Prostate gland (tissue), 2 donors: ENCODE measurements at places on chromosomes 12 and 14. TPM values are rescaled to one million over a fixed set of nuclear protein-coding genes. Genes with fewer than 3 reads are reported as not detected.

- DNase-seq, result no peak
Measured at GRCh38 chr12:53289891-53290290, 5.5 kb upstream of the PFDN5 start.

The TSPAN8 gene
- total RNA-seq, result 240 TPM

The CABP1 gene
- 0.23 TPM for total RNA-seq

DNA sequence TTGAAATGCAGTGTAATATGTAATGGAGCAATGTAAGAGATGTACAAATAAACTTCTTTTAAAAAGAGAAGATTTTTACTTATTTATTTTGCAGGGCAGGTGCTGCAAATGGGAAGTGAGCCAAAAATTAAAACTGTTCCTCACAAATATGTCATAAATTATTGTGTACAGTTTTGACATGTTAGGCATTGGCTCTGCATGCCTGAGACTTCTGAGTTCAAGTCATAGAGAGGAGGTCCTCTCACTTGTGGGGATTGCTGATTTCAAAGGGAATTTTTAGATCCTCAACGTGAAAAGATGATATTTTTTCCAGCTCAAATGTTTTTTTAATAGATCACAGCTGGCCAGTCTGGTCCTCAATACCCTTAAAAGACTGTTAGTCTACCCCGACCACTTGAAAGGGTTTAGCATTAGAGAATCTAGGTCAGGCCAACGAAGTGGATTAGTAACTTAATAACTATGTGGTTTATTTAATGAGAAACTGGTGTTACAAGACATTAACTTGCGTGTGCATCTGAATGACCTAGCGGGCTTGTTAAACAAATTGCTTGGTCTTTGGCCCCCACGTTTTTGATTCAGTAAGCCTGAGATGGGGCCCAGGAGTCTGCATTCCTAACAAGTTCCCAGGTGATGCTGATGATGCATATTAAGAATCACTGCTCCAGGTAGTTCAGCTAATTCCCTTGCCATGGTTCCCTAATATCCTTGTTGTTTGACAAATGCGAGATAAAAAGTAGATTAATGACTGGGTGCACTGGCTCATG, 30.9 kb upstream of the WDR89 start:
- no peak for DNase-seq

DNA sequence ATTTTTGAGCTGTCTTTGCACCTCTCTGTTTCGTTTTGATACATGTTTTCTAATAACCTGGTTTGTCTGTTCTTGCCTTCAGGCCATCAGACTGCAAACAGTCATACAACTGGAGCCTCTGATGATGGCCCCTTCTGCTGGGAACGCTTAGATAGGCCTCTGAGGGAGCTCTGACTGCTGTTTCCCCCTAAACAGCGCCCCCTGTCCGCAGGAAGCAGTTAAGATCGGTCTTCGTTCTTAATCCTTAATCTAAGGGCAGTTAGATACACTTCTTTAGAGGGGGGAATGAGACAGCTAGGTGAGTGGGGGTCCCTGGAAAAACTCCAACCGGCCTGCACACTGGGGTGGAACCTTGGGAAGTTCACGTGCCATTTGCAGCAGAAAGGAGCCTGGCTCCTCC, 1338.8 kb upstream of the SEL1L start:
- DNase-seq, result no peak

GRCh38 chr12:132078190-132078589, 65.9 kb downstream of the DDX51 start:
- no peak for DNase-seq

- no peak for DNase-seq
Measured at GRCh38 chr14:104735830-104736642, 12.0 kb downstream of the ADSS1 start.

- DNase-seq, result no peak
Measured at GRCh38 chr12:94172031-94172430, 23.7 kb downstream of the PLXNC1 start.

DNA sequence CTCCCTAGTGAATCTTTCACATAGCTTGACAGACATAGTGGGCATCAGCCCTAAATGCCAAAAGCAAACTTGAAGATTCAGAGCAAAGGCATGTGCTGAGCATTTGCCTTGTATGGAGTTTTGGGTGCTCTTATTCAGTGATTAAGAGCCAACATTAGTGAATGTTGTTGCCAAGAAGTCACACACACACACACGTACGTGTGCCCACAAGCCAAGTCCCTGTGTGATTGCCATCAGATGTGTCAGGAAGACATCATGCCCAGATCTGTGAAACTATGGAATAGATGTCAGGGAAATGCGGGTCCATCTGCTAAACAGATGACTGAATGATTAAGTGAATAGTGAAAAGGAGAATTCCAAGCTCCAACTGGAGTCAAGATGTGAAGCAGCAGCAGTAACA, 149.0 kb downstream of the AKAP6 start:
- no peak for DNase-seq

- DNase-seq, result no peak
Measured at GRCh38 chr12:54036620-54037359, 3.9 kb downstream of the HOXC5 start.

DNA sequence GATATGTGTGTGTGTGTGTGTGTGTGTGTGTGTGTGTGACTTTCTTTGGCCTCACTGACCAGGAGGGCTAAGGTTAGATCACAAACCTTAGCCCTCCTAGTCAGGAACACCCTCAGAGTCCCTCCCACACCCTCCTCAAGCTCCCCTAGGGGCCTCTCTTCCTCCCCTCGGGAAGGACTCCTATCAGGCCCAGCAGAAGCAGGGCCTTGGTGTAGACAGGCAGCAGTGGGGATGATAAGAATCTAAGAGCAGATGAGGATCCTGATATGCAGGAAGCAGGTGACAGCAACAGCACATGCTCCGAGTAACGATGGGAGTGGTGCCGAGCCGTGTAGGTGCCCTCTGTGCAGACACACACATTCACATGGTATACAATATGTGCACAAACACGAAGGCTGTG, 20.7 kb downstream of the PLEK2 start:
- DNase-seq, result no peak

DNA sequence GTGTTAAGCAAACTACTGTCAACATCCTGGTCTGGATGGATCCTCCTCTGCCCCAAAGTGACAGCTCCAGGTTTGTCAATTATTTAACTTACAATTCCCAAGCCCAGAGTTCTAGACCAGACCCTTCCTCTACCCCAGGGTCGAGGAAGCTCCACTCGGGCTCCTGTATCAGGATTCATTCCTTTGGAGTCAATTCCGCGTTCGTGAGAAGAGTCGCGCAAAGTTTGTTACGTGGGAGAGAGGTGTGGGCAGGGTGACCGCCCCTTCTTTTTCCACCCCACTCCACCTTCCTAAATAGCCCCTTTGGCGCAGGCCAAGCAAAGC, 479 bp downstream of the SEL1L start:
- DNase-seq, result no peak

DNA sequence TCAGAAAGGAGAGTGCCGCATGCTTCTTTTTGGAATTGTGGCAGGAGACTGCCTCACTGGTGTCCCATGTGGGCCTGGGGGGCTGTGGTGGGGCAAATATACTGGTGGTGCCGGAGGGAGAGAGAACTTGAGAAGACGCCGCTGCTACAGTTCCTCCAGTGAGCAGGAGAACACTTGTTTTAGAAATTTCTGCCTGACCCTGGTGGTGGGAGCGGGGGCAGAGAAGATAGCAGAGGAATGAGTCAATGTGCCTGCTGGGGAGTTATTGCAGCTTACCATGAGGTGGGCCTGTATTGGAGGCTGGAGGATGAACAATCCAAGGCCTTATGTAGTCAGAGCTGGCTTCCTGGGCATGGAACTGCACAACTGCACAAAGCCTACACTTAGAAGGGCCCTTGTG, 211.8 kb downstream of the SNAPC1 start:
- DNase-seq, result no peak

DNA sequence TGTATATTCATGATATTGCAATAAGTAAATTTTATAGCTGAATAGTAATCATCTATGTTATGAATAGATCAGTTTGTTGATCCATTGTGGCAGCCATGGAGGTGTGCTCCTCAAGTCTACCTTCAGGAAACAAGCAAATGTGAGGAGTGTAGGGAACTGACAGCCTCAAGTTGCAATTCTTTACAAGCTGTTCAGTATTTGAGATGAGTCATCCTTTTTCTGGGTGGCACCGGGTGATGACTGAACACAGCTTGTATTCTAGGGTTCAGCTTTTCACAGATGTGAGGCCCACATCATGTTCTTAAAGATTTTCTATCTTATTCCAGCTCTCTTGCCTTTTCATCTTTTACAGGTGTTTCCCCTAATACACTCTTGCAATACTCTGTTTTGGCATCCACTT, 452.4 kb downstream of the KCNH5 start:
- no peak for DNase-seq

- no peak for DNase-seq
Measured at GRCh38 chr14:99972748-99973466, 92.3 kb upstream of the EVL start.

DNA sequence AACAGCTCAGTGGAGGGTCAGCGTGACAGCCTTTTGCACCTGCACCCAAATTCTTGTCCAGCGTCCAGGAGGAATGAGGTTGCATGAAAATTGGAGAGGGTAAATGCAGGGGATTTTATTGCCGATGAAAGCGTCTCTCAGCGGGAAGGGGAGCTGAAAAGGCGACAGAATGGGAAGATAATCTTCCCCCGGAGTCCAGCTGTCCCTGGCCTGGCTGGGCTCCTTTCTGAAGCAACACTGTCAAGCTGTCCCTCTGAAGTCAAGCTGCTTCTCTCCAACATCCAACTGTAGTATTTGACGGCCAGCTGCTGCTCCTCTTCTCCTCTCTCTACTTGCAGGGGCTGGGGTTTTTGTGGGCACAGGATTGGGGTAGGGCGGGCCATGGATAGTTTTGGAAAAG, 32.7 kb downstream of the NOPCHAP1 start:
- DNase-seq, result no peak

DNA sequence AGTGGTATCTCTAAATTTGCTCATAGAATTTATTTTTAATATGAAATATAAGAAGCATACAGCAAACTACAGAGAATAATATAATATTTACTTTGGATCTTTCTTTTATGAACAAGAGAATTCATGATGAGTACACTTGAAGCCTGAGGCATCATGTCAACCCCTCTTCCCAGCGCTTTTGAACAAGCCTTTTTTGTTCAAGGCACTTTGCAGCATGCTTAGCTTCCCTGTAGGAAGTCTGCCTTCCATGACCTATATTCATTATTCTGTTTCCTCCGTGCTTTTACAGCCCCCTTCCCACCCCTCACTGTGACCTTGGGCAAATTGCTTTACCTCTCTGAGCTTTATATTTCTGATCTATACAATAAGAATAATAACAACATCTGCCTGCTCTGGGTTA, 41.6 kb downstream of the SCN8A start:
- peak; percentile 7 for DNase-seq

GRCh38 chr14:100776681-100777365, 49.1 kb upstream of the MEG3 start:
- DNase-seq, result no peak

- no peak for DNase-seq
Measured at GRCh38 chr14:75976826-75977581, 4.8 kb downstream of the TGFB3 start.

DNA sequence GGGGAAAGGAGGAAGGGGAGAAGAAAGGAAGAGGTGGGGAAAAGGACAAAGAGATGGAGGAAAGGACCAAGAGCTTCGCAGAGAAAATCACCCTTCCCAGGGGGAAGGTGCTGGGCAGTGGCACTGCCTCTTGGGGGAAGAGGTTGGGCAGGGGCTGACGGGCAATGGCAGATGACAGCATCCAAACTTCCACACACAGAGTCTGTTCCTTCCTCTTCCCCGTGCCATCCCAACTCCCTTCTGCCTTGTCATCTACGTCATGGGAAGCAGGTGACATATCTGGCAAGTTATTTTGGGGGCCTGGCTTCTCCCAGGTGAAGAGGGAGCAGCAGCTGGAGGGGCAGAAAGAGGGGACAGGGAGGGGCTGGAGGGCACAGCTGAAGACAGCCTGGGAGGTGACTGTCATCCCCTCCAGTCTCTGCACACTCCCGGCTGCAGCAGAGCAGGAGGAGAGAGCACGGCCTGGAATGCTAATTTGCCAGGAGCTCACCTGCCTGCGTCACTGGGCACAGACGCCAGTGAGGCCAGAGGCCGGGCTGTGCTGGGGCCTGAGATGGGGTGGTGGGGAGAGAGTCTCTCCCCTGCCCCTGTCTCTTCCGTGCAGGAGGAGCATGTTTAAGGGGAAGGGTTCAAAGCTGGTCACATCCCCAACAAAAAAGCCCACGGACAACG, 43.9 kb upstream of the IQSEC3 start:
- DNase-seq, result no peak

DNA sequence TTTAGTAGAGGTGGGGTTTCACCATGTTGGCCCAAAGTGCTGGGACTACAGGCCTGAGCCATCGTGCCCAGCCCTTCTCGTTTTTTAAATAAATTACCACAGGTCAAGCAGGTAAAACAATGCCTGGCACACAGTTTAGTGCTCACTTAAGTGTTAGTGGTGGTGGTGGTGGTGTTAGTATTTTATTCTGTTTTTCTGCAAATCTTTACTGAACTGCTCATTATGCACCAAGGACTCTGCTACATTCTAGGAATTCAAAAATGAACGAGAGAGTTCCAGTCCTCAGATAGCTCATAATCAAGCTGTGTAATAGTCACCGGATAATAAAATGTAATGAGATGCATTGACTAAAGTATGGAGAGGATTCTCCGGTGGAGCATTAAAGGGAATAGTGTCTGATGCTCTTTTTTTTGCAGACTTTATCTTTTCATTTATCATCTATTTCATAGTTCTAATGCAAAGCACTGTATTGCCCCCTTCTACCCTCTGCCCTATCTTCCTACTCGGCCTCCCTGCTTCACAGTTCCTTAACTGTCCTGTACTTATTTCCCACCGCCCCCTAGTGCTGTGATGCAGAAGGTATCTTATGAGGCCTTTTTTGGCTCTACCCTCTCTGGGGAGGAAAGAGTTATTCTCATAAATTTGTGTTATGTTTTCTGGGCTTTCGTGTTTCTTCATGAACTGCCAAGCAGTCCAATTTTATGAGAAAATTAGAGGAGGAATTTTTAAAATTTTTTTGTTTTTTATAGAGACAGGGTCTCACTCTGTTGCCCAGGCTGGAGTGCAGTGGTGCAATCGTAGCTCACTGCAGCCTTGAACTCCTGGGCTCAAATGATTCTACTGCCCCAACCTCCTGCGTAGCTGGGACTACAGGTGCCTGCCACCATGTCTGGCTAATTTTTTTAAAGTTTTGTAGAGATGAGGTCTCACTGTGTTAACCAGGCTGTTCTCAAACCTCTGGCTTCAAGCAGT, 1.0 kb downstream of the ITFG2 start:
- DNase-seq, result peak; percentile 36

The TDRD9 gene
- total RNA-seq, result 18.2 TPM

The CLEC1B gene
- total RNA-seq, result not detected

GRCh38 chr12:90048918-90049317, 340.3 kb upstream of the ATP2B1 start:
- no peak for DNase-seq

GRCh38 chr12:100474617-100475016, 951 bp downstream of the NR1H4 start:
- DNase-seq, result no peak
